ENCODE measurements at places on chromosomes 5 and 9. TPM values are rescaled to one million over a fixed set of nuclear protein-coding genes. Genes with fewer than 3 reads are reported as not detected.

The TGFBR1 gene
- total RNA-seq: 28.9 TPM

The IFNB1 gene
- total RNA-seq: 0.52 TPM

The GFI1B gene
- total RNA-seq: 0.30 TPM

The IFNK gene
- total RNA-seq: not detected

The TLX3 gene
- not detected for total RNA-seq

The SUSD3 gene
- total RNA-seq: 1.4 TPM

The TMEM174 gene
- not detected for total RNA-seq

The LEAP2 gene
- not detected for total RNA-seq

The EFNA5 gene
- 2.5 TPM for total RNA-seq

The AQP7 gene
- 0.17 TPM for total RNA-seq

The GFM2 gene
- total RNA-seq: 37.6 TPM

The CARTPT gene
- not detected for total RNA-seq

The TSSK1B gene
- total RNA-seq: not detected

The SPACA9 gene
- 0.91 TPM for total RNA-seq

The PDE8B gene
- 0.07 TPM for total RNA-seq

The SPINK4 gene
- total RNA-seq: not detected

The ZNF366 gene
- total RNA-seq: 0.96 TPM

The RANBP17 gene
- total RNA-seq: not detected

The ARSK gene
- 12.3 TPM for total RNA-seq

The PALM2AKAP2 gene
- 3.7 TPM for total RNA-seq

The MTREX gene
- 95.2 TPM for total RNA-seq

The FOXD4L5 gene
- 0.07 TPM for total RNA-seq

The PCA3 gene
- not detected for total RNA-seq

The ZBED3 gene
- 0.64 TPM for total RNA-seq

The CFAP157 gene
- not detected for total RNA-seq

The BTNL8 gene
- not detected for total RNA-seq

The DCAF10 gene
- total RNA-seq: 29.3 TPM

The HTR1A gene
- total RNA-seq: not detected

The FOXD4L3 gene
- not detected for total RNA-seq

The SLC25A2 gene
- total RNA-seq: 0.05 TPM

The SPATA31E1 gene
- total RNA-seq: not detected

The C1QTNF2 gene
- total RNA-seq: 2.5 TPM

The TNFSF8 gene
- not detected for total RNA-seq

The PCDHB13 gene
- 0.39 TPM for total RNA-seq

The STKLD1 gene
- total RNA-seq: not detected

The CA9 gene
- 38.2 TPM for total RNA-seq

The MAMDC4 gene
- total RNA-seq: 0.44 TPM

The LRRC19 gene
- total RNA-seq: not detected

The FOXD4L6 gene
- total RNA-seq: not detected

The FAM81B gene
- not detected for total RNA-seq

The DRD1 gene
- 0.57 TPM for total RNA-seq

The GZMA gene
- not detected for total RNA-seq

The FOXE1 gene
- not detected for total RNA-seq

The FAM221B gene
- not detected for total RNA-seq

The FREM1 gene
- 0.02 TPM for total RNA-seq

The DOCK2 gene
- 47.7 TPM for total RNA-seq

The STARD4 gene
- 56.4 TPM for total RNA-seq

Data from M059J (cell line).